Brain microvascular endothelial cell (primary cell): ENCODE measurements at places on chromosomes 16 and 17.

DNA sequence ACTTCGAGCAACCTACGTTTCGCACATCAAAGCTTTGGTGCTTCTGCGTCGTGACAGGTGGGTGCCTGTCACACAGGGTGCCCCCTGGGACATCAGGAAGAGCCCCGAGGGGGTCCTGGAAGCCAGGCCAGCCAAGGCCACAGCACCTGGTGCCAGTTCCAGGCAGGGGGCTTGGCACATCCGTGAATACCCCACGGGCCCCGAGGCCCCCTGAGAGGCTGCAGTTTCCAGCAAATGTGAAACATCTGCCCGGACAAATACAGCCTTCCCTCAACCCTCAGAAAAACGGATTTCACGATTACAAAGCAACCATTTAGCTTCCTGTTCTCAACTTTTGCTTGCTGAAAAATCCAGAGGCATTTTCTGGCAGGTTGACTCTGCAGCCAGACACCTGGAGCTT lies 109.3 kb upstream of the METRNL start:
- no peak for DNase-seq

- no peak for DNase-seq
Observed at GRCh38 chr16:13811834-13812233, 108.1 kb upstream of the ERCC4 start.

DNA sequence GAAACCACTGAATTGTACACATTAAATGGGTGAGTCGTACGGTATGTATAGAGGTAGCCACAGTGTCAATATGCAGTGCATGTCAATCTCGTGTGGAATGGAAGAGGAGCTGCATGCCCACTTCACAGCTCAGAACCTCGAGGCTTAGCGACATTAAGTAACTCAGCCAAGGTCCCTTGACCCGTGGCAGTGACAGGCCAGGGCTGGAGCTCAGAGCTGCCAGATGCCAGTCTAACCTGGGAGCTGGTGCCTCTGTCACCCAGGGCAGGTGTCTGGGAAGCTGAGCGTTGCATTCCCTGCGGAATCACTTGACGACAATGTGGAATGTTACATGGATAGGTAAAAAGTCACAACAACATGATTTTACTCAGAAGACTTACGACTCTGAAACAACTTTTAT lies 298.1 kb downstream of the FOXL1 start:
- no peak for DNase-seq

DNA sequence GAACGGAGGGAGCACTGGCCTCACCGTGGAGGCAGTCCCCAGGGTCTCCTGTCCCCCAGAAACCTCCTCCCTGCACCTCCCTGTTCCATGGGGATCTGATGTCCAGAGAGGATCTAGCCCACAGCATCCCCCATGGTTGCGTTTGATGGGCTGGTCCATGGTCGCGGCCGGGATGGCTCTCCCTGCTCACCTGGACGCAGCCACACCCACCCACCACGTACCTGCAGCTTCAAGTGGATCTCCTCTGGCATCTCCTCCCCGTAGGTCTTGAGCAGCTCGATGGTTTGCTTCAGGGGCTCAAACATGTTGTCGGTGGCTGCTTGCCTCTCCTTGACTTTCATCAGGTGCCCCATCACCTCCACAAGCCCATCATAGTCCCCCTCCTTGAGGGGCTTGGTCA lies 47.9 kb downstream of the DNAH17 start:
- no peak for DNase-seq

DNA sequence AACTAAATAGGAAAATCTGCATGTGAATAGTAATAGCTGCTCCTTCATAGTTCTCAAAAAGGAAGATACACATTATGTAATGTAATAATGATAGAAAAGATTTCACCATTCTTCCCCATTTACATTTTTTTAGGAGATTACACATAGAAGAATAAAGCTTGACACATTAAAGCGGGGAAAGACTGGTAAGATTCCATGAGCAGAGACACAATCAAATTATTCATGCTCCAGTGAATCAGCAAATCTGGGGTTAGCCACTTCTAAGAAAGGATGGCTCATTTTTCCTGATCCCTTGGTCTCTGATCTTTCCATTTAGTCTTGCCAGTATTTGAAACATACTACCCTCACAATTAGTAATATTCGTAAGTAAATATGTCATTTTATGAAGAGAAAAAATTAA lies 81.9 kb downstream of the CA4 start:
- no peak for DNase-seq

GRCh38 chr16:67391424-67392300 lies 1.6 kb downstream of the TPPP3 start:
- DNase-seq: no peak

DNA sequence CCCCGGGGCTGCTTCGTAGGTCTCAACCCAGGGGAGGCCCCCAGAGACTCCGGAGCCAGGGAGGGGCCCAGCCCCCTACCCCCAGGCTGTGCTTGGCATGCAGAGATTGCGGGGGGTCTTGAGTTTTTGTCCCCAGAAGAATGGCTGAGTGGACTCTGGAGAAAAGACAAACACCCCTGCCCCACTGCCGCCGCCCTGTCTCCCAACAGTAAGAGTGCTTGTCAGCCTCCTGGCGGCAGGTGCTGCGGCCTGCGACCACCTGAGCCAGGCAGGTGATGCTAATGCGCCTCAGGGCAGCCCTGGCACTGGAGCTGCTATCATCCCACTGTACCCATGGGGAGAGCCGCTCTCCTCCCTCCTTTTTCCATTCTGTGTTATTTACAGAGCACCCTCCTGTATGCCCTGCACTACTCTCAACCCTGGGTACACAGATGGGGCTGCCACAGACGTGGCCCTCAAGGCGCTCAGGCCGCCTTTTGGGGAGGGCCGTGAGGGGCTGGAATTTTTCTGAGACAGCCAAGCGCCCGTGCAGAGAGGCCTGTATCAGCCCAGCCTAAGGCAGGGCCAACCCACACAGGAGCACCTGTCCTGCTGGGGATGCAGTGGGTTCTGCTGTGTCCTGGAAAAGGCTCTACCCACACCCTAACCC lies 2.6 kb upstream of the IL17C start:
- no peak for DNase-seq

- no peak for DNase-seq
Observed at GRCh38 chr16:54370278-54371040, 83.9 kb upstream of the IRX3 start.

GRCh38 chr17:13600475-13601321 lies 1.0 kb downstream of the HS3ST3A1 start:
- no peak for DNase-seq

GRCh38 chr16:8855051-8855786 lies 13.6 kb downstream of the CARHSP1 start:
- DNase-seq: no peak

- peak; percentile 39 for DNase-seq
Observed at GRCh38 chr16:23504076-23504452, 6.2 kb downstream of the GGA2 start.

DNA sequence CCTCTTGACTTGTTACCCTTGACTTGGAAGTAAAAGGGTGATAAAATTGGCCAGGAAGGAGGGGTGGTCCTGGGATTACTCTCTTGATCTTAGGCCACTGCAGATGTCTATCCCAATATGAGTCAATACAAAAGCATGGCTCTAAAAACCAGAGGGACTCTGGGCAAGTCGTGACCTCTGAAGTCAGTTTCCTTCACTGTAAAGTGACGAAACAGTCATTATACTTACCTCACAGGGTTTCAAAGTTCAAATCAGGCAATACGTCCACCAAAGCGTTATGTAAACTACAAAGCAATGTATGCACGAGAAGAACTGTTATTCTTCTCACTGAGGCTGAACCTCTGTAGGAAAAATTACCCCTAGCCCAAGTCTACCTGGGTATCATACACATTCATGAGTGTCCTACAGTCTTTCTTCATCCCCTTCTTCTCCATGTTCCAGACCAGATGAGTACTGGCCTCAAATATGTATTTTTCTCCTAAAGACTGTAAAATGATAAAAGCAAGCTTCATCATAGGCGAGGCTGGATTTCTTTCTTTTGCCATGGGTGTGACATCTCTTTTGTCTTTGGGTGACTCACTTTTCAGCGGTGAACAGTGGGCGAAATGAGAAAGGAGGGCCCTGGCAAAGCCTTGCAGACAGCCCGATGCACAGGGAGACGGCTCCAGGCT lies 34.5 kb upstream of the CLEC18B start:
- peak; percentile 48 for DNase-seq

DNA sequence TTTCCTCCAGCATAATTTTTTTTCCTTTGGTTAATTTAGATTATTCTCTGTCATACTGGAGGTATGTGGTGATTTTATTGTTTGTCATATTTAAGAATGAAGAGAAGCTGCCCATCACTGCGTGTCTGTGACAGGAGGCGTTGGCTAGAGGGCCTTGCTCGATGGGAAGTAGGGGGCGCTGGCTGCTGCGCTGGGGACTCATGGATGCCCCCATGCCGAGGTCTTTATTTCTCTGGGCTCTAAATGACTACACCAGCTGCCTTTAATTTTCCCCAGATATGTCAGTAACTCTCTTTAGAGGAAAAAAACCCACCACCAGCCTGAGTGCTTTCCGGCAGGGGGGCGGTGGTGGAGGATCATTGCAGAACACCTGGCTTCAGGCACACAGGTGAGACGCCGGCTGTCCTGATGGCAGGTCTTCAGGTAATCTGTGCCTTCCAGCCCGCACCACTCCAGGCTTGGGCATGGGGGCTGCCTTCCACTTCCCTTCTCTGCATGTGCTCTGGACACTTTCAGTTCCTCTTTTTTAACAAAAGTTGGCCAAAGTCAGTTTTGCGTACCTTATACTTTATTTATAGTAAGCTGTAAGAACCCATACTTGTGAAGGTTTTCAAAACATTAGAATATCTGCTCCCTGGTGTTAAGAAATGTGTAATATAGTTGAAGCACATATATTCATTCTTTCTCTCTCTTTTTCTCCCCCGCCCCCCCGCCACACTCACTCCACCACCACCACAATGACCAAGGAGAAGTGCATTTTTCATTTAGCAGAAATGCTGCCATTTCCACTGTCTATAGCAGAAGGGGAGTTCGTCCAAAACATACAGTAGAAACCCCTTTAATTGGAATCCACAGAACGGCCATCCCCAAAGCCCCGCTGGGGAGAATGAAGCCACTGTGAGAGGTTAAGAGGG lies 192.7 kb downstream of the RPTOR start:
- DNase-seq: no peak

DNA sequence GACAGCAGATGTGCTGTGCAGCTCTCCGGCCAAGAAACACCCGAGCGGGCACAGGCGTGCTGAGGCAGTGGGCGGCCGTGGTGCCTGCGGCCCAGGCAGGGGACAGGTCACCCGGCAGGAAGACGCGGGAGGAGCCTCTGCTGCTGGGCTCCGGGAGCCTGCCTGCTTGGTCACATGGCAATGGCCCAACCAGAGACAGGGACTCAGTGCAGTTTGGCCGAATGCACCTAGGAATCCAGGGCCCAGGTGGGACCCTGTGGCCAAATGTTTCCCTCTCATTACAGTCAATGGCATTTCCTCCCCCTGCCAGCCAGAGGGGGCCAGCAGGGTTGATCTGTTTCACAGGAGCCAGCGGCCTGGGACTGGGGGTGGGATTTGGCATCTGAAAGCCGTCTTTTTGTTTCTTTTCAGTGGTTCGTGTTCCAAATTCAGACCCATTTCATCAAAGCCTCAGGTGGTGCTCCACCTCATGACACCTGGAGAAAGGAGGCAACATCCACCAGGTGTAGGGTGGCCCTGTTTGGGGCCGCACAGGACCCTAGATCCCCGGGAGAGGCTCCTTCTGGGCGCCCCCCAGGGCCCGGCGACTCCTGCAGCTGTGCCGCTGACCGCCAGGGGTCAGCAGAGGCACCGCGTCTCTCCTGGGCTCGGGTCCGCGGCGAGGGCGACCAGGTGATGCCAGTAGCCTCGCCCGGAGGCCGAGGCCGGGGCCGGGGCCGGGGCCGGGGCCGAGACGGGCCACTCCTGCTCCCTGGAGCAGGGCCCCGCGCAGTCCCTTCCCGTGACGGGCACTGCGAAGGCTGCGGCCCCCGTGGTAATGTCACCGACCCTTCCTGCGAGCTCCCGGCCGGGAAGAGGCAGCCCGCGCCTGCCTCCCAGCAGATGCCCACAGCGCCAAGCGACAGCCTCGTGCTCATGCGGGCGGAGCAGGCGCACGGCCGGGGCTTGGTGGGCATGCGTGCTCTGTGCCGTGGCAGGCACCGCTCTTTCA lies 118.5 kb downstream of the C16orf78 start:
- no peak for DNase-seq

DNA sequence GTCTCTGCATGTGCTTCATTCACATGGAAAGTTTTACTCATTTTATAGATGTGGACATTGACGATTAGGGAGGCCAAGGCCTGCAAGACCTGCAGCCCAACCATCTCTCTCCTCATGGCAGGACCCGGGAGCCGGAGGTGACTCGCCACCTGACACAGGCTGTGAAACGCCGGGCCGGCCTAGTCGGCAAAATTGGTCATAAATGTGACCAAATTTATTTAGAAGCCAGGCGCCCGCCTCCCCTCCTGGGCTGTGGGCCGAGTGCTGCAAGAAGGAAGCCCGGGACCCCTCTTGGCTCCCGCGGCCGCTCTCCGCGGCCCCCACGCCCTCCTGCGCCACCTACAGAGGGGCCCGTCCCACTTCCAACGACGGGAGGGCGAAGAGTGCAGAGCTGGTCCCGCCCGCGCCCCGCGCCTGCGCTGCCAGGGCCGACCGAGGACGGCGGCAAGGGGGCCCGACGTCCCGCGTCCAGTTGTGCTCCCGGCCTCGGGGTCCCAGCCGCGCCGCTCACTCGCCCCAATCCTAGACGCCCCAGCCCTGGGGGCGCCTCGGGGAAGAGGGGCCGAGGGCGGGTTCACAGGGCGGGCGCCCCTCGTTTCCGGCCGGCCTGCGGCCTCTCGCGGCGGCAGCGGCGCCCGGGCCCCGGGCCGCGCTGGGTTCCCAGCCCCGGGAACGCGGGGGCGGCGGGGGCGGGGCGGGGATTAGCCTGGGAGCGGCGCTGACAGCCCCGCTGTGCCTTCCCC lies 47.5 kb downstream of the WNT3 start:
- no peak for DNase-seq

DNA sequence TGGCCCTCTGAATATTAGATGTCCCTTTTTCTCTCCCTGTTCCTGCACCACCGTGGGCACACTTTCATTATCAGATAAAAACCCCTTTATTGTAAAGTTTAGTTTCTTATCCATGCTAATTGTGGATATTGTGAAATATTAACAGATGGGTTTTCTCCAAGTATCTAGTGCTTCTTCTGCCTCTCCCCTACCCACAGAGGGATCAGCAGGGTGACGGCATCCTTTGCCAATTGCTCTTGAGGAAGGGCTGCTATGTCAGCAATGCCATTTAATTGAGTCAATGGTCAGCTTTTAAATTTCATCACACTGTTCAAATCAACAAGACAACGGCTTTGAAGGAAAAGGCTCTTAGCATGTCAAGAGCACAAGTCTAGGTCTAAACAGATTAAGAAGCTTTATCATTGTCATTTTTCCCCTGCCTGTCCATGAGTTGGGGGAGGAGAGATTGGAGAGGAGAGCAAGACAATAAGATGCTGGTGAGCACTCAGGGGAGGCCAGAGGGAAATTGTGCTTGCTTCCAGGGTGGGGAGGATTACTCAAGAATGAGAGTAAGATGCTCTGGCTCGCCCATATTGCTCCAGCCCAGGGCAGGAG lies 443.0 kb upstream of the CCL2 start:
- no peak for DNase-seq

- no peak for DNase-seq
Observed at GRCh38 chr17:76695059-76695831, 15.5 kb downstream of the MXRA7 start.
